ENCODE measurements at places on chromosomes 12 and 14.
A peak's percentile ranks its signal among the peaks of the same experiment; 100 is the strongest.

DNA sequence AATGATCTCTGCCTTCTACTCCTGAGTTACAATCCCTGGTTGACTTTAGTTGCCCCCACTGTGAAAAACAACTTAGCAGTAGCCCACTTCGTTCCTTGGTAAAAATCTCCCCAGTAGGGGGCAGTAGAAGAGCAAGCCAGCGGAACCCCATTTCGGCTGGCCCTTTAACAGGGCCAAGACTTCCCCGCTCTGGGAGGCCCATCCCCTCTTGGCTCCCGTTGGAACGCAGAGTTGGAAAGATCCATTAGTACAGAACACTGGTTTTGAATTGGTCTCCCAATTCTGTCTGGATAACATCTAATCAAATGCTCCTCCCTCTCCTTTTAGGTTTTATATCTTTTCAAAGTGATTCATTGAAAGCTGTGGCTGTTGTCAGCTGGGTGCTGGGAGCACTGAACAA lies 1133.3 kb downstream of the BCL11B start:
- DNase-seq = peak; percentile 74

DNA sequence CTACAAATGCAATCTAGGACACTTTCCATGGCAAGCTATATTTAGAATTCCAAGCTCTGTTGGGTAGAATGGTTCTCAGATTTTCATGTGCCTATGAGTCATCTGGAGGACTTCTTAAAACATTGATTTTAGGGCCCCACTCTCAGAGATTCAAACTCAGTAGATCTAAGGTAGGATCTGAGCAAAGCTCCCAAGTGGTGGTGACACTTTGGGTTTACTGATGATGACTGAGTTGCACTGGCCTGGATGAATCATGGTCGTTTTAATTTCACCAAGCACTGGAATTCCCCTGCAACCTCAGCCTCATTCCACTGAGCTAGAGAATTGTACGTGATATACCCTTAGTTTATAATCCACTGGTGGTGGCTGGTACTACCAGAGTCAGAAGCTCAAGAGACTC lies 86.5 kb downstream of the PPM1H start:
- peak; percentile 17 for DNase-seq

DNA sequence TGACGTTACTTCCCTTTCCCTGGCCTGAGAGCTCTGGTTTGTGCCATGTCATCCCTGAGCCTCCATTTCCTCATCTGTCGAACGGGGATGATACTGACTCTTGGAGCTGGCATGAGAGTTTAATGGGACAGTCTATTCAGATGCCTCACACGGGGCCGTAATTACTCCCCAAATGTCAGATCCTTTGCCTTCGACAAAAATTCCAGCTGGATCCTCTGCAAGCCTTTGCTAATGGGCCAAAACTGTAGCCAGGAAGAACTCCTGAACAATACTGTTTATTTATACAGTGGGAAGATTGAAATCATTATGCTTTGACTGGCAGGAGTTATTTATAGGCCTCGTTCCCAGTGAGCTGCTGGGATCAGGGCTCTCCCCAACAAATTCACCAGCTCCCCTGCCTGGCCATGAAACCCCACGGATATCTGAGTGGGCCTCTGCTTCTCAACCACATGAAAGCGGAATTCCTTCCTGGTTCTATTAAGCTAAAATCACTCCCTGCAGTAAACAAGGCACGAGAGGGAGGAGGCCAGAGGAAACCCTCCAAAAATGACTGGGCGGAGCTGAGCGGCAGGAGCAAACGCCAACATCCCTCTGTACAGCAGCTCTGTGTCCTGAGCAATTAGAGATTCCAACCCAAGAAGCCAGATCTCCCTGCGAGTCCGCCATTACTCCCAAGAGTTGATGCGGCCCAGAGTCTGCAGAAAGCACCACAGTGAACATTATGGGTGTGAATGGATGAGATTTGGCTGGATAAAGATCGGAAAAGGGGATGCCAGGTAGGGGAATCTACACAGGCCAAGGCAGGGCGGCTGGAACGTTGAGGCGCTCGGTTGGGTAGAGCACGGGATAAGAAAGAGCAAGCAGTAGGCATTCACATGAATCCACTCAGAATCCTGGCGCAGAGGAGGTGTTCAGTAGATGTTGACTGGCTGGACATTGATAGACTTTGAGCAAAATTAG lies 326.1 kb downstream of the BCL11B start:
- no peak for DNase-seq

DNA sequence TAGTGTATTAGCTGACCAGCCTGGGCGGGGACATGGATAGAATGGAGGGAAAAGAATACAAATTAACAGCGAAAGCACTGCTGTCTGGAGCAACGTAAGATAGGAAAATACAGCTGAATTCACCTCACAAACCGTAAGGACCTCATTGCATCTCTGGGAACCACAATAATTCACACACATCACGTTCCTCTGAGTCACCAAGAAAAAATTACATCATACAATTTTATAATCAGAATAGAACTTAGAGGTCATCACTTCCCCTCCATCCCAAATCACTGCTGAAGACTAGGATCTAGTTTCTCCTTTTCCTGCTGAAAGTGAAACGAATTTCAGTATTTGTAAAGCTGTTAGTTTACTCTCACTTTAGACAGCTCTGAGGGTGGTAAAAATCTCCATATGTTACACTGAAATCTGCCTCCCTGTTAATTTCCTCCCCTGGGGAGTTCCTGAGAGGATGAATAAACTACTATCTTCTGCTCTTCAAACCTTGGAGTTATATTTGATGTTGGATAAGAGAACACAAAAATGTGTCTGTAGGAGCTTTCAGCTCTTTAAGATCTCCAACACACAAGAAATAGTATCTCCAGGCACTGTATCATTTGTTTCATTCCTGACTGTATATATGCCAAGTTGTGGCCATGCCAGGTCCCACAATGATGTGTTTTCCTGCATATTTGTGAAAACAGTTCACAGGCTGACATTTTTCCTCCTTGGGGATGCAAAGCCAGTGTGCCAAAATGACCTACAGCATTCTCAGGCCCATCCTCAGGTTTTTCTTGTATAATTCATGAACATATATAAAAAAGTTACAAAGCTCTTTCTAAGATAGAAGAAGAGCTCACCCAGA lies 63.8 kb upstream of the SSTR1 start:
- no peak for DNase-seq

DNA sequence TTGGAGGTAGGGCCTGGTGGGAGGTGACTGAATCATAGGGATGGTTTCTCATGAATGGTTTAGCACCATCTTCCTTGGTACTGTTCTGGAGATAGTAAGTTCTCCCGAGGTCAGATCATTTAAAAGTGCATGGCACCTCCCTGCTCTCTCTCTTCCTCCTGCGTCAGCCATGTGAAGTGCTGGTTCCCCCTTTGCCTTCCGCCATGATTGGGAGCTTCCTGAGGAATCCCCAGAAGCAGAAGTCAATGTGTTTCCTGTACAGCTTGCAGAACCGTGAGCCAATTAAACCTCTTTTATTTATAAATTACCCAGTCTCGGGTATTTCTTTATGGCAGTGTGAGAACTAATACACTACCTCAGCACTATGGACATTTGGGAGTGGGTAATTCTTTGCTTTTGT lies 4.8 kb upstream of the LGMN start:
- DNase-seq = no peak

GRCh38 chr12:85877459-85877858 lies 3.4 kb downstream of the NTS start:
- DNase-seq = no peak

DNA sequence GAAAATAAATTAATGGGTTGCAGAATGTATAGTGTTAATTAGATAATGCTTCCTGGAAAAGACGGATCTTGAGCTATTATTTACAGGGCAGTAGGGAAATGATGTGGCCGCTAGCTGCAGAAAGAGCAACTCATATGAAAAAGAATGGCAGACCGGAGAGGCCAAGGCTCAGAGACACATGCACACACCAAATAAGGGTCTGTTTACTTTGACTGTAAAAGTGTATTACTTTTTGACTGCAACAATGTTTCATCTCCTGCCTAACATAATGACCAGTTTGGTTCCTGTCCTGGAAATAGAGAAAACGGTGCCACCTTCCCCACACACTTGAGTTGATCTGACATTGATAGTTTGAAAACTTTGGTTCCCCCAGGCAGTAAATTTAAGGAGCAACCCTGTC lies 290.9 kb downstream of the CACNA1C start:
- DNase-seq = no peak

- no peak for DNase-seq
Measured at GRCh38 chr12:123576611-123577010, 7.7 kb upstream of the TMED2 start.

DNA sequence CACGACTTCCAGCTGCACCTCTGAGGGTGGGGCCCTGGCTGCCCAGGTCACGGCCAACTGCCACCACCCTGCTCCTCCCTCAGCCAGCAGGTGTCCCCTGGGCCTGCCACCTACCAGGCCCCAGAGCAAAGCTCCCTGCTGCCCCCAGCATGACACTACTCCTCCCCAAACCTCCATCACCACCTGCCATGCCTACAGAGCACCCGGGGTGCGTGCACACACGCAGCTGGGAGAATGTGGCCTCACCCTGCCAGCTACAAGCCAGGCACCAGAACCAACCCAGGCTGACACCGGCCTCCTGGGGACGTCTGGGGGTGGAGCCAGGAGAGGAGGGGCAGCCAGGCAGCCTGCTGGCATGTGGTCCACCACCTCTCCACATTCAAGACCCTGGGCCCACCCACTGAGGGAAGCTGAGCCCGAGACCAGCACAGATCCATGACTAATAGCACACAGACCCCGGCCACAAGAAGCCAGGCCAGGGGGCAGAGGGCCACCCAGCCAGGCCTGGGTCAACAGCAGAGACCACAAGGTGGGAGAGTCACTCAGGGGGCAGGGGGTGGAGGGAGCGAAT lies 3.4 kb downstream of the JAG2 start:
- no peak for DNase-seq

DNA sequence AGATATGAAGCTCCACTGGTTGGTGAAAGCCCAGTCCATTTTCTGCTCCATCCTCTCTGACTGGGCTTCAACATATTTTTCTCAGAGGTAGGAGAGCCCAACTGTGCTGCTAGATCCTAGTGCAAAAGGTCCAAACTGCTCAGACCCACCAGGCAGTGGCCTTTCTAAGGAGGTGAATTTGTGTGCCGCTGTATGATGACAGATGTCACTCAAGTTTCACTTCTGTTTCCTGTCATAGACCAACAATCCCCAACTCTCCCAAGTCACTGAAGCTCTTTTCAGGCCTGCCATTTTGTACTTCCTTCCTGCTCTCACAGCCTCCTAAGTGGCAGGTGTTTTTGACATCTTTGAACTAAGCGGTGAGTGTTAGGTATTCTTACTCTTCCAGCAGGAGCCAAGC lies 16.4 kb upstream of the RNASE4 start:
- DNase-seq = no peak

GRCh38 chr12:48316491-48316890 lies 34.2 kb downstream of the ZNF641 start:
- DNase-seq = no peak

- DNase-seq = no peak
Measured at GRCh38 chr12:132449565-132450417, 40.2 kb upstream of the FBRSL1 start.

DNA sequence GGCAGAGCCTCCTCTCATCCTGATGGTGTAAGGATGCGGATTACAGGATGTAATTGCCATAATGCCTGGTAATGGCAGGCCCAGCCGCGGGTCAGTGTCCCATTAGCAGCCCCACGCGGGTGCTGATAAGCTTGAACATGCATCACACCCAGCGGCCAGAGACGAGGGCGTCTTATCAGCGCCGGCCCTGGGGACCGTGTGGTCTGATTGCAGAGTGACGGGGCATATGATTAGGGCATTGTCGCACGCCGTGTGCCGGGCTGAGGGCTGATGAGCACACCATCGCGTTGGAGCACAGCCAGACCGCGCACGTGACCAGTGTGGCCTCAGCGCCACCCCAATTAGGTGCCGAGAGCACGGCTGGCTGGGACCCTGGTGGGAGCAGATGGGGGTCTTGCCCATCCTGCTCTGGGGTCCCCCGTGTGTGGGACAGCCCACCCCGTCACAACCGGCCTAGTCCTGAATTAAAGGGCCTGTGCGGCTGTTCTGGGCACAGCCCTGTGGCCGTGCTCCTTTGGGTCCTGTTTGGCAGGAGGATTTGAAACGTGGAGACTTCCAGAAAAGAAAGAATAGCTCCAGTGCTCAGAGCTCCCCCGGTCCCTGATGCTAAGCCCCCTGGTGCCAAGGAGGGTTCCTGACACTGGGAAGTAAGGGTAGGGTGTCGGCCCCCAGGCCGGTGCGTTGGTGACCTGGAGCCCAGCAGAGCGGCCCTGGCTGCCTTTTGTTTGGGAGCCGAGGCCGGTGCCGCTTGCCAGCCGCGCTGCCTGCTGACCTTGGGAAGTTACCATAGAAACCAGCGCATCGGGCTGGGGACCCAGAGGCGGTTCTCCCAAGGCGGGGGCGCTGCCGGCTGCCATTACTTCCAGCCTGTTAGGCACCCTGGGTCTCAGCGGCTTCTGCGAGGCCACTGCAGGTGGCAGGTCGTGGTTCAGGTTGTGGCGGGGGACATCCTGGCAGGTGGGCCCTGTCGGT lies 20.7 kb downstream of the KIF26A start:
- no peak for DNase-seq

GRCh38 chr14:40229676-40230075 lies 797.4 kb upstream of the FBXO33 start:
- no peak for DNase-seq

- DNase-seq = no peak
Measured at GRCh38 chr14:87894920-87895319, 98.1 kb downstream of the GALC start.

DNA sequence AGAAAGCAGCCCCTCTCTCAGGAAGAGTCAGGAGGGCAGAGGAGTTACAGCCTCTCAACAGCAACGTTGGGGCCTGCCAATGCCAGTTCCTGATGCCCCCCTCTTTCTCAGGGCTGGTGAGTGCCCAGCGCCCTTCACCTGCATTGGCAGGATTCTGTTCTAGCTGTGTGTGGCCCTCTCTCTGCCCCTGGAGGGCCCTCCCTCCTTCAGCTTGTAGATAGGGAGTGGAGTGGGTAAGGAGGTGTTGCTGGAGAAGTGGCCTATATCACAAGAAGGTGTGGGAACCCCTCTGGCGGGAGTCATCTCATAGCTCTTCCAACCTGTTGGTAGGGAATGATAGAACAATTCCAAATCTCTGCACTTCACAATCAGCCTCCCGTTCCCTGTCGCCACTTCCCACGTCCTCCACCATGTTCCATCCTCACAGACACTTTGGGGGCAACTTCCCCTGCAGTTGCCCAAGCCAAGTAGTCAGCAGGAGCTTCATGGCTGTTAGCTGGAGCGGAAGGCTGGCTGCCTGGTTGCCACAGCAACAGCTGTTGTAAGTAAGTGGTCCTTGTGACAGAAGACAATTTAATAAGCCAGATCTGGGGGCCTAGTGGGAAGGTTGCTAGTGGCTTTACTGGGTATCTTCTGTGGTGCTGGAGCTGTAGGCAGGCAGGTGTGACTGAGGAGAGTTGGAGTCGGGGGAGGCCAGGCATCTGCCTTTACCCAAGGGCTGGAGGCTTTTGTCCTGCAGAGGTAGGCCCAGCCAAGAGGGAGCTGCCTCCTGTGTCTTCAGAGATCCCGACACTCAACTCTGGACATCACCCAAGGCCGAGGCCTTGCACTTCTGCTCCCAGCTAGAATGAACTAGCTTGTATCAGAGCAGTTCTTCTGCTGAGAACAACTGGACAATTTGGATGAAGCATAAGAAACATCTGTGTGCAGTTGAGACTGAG lies 38.4 kb downstream of the GALNT16 start:
- no peak for DNase-seq

- no peak for DNase-seq
Measured at GRCh38 chr12:124938587-124938986, 24.1 kb upstream of the UBC start.

Measured in stimulated activated CD4-positive, alpha-beta T cell treated with anti-CD3 and anti-CD28 coated beads, Interleukin-15, amount 100 ng/mL, for 24 hours (primary cell).